ENCODE measurements at places on chromosomes 7 and 10. TPM values are rescaled to one million over a fixed set of nuclear protein-coding genes. Genes with fewer than 3 reads are reported as not detected.

The GSTO2 gene
- polyA plus RNA-seq: 32.1 TPM

The FAM237B gene
- polyA plus RNA-seq: 0.37 TPM

The ACTL6B gene
- not detected for polyA plus RNA-seq

The WNT8B gene
- polyA plus RNA-seq: 0.91 TPM

The PTPRN2 gene
- 7.9 TPM for polyA plus RNA-seq

The BICC1 gene
- polyA plus RNA-seq: 90.1 TPM

The WDFY4 gene
- polyA plus RNA-seq: 1.6 TPM

The KLF14 gene
- 0.65 TPM for polyA plus RNA-seq

The ANXA8 gene
- not detected for polyA plus RNA-seq

The CHAT gene
- not detected for polyA plus RNA-seq

The TMEM139 gene
- polyA plus RNA-seq: 70.4 TPM

The DYDC2 gene
- polyA plus RNA-seq: 4.0 TPM

The AKR1C3 gene
- 79.0 TPM for polyA plus RNA-seq

The ANKRD22 gene
- not detected for polyA plus RNA-seq

The SFRP5 gene
- polyA plus RNA-seq: 0.16 TPM

The OR2A5 gene
- 0.08 TPM for polyA plus RNA-seq
